Stimulated activated CD8-positive, alpha-beta memory T cell treated with anti-CD3 and anti-CD28 coated beads, Interleukin-2, amount 100 ng/mL, for 1 hour (primary cell): ENCODE measurements at places on chromosomes 2 and 18.

DNA sequence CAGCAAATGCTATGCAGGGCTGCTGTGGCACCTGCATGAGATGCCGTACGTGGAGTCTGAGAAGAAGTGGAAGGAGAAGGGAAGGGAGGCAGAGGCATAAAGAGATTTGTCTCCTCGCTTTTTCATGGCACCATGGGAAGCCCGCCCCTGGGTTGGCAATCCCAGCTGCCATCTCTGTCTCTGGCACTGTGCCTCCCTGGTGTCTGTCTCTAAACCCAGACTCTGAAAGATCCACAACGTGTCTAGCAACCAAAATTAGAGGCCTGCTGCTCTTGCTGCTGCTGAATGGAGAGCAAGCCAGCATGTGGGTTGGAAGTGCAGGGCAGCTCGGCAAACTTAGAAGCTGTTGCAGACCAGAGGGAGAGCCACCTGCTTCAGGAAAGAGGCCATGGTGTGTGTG, 53.1 kb downstream of the INO80C start:
- no peak for DNase-seq

DNA sequence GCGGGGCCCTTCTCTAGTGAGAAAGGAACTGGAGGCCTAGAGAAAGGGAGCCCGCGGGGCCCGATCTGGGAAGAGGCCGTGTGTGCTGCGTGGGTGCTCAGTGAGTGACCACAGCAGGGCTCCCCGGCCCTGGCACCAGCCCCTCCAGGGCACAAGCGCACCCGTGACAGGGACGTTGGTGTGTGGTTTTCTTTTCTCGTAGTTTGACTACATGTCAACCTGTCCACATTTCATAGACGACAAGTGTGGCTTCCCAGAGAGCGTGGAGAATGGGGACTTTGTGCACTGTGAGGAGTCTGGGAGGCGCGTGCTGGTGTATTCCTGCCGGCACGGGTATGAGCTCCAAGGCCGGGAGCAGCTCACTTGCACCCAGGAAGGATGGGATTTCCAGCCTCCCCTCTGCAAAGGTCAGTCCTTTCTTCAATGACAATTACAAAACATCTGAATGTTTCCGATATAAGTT, 83.1 kb downstream of the TPO start:
- DNase-seq, result no peak

GRCh38 chr2:70710038-70710690, 57.8 kb downstream of the ADD2 start:
- no peak for DNase-seq

DNA sequence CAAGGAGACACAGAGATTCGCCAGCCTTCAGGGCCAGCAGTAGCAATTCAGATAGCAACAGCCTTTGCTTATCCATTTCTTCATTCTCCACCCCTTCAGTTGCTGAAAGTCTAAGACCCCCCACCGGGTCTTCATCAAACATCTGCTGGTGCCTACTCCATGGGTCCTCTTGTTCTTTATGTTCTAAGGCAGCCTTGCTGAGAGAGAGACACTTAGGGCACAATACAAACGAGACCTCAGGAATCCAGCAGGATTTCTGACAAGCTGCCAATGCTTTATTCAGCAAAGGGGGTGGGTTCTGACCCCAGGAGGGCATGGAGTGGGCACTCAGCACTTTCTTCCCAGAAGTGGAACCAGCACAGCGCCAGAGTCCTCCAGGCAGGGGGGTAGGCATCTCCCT, 36.2 kb upstream of the CNGA3 start:
- no peak for DNase-seq

GRCh38 chr2:215966951-215967350, 46.4 kb downstream of the MREG start:
- DNase-seq, result no peak

DNA sequence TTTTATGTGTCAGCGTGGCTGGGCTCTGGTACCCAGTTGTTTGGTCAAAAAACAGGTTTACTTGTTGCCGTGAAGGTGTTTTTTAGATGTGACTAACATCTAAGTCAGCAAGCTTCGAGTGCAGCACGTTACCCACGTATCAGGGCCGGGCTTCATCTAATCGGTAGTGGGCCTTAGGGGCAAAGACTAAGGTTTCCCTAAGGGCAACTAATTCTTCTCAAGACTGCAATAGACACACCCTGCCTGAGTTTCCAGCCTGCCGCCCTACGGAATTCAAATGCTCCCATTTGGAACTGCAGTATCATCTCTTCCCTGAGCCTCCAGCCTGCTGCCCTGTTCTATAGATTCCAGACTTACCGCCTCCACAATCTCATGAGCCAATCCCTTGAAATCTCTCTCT, 27.7 kb downstream of the FHL2 start:
- DNase-seq, result no peak

GRCh38 chr2:43210467-43211303, 15.7 kb downstream of the ZFP36L2 start:
- no peak for DNase-seq

GRCh38 chr2:25250331-25251070, 82.1 kb upstream of the POMC start:
- no peak for DNase-seq

- DNase-seq, result no peak
Measured at GRCh38 chr2:200056105-200056504, 100.7 kb downstream of the MAIP1 start.

GRCh38 chr2:18412980-18413675, 147.3 kb downstream of the RDH14 start:
- no peak for DNase-seq

DNA sequence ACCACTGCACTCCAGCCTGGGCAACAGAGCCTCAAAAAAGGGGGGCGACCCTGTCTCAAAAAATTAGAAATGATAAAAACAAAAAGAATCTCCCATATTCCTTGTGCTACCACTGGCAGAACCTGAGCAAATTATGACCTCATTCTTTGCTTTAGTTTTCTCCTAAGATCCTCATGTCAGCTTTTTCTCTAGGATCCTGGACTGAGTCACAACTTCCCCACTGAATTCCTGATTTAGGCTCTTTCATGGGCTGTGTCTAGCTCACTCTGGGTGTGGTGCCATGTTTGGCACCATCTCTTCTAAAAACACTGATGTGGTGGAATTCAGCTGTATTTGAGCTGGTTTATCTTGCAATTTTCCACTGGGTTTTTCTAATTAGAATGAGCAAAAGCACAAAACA, 37.1 kb downstream of the EXOC6B start:
- DNase-seq, result no peak

DNA sequence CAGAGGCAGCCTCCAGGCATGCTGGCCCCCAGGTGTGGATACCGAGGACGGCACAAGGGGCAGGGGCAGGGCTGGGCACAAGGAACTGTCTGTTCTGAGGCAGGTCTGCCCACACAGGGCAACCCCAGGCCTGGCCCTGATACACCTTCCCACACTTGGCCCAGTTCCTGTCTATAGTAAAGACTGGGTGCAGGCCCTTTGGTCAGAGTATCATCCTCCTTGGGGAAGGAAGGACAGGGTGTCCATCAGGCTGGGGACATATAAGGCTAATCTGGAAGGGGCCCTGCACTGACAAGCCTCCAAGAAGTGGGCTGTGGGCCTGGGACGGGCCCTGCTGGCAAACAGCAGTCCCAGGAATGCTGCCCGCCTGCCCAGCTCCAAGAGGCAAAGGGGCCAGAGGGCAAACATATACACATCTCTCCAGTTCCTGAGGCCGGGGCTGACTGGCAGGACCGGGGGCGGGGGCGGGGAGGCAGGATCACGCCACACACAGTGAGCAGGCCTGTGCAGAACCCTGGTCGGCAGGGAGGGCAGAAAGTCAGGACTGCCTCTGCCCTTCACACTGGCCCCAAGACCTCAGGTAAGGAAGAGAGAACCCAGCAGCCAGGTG, 18.9 kb downstream of the SDC1 start:
- no peak for DNase-seq

GRCh38 chr18:78678318-78678695, 301.3 kb upstream of the SALL3 start:
- DNase-seq, result no peak

DNA sequence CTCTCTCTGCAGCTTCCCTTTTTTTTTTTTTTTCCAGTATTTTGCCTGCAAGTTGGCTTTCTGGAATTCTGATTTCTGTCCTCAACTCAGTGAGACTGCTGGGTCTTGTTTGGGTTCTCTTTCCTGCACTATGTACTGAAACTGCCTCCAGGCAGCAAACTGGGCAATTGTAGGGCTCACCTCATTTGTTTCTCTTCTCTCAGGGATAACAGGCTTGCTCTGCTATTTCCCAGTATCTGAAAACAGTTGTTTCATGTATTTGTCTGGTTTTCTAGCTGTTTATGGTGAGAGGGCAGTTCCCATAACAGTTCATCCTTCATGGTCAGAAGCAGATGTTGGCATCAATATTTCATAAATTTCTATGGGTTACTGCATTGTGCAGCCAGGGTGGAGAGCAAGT, 206.0 kb downstream of the CYRIA start:
- DNase-seq, result no peak

DNA sequence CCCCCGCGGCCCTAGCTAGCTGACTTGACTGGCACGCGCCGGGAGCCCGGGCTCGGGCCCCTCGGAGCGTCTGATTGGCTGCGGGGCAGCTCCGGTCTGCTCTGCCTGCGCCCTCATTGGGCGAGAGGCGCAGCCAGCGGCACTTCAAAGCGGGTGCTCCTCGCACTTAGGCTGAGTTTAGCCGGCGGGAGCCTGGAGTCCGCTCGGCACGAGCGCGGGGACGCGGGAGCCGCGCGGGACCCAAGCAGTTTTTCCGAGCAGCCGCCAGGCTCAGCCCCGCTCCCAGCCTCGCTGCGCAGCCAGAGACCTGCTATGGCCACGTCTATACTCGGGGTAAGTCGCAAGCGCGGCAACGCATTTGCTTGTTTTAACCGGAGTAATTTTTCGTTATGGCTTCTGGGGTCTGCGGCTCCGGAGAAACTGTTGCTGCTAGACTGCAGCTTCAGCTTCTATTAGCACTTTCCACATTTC, at the start of gene SP9:
Gene SP9 (plus strand): TSS at position 174 of the 471 bp plus-strand sequence. CDS start 139 bp downstream, at position 313.
- no peak for DNase-seq

- no peak for DNase-seq
Measured at GRCh38 chr18:55884498-55884897, 296.5 kb upstream of the TCF4 start.

GRCh38 chr2:232698556-232699091, 1.5 kb downstream of the GIGYF2 start:
- DNase-seq, result no peak

DNA sequence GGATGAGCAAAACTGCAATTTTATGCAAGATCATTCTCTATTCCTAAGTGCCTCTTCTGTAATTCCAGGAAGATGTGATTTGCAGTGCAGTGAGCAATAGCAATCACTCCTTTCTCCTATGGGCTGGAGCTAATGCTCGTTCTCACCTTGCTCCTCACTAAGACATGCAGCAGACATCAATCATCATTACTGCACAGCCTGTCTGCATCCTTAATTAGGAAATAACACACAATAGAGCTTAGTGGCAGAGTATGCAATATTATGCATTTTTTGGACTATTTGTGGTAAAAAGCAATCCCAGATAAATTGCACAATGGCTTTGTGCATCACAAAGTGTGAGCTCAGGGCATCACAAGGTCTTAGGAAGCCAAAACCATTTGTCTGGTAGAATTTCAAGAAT, 32.6 kb upstream of the RAPH1 start:
- no peak for DNase-seq
